Sigmoid colon (tissue), 7 donors: ENCODE measurements at places on chromosomes 16 and 17. TPM values are rescaled to one million over a fixed set of nuclear protein-coding genes. Genes with fewer than 3 reads are reported as not detected.

Gene HSF5
- total RNA-seq: not detected

Gene DRC7
- total RNA-seq: not detected

Gene CCL7
- not detected for total RNA-seq

Gene USP43
- under 0.01 TPM for total RNA-seq

Gene SOCS1
- total RNA-seq: 2.2 TPM

Gene DHX38
- total RNA-seq: 24.8 TPM

Gene KRTAP4-6
- total RNA-seq: not detected

Gene KRT28
- total RNA-seq: not detected

Gene ZDHHC1
- 18.3 TPM for total RNA-seq

Gene TUBG2
- 28.0 TPM for total RNA-seq

Gene ABCC6
- not detected for total RNA-seq

Gene CCL1
- not detected for total RNA-seq

Gene ANKS4B
- total RNA-seq: 0.28 TPM

Gene KRT24
- total RNA-seq: 2.5 TPM

Gene CES3
- total RNA-seq: 2.5 TPM

Gene PSMD7
- 62.9 TPM for total RNA-seq

Gene SLC47A1
- total RNA-seq: 4.2 TPM

Gene CLN3
- 16.8 TPM for total RNA-seq

Gene RFFL
- 25.2 TPM for total RNA-seq

Gene MYH2
- total RNA-seq: not detected

Gene ACSM2A
- total RNA-seq: not detected

Gene ACSM5
- 2.8 TPM for total RNA-seq

Gene MYL4
- not detected for total RNA-seq

Gene PPY
- total RNA-seq: not detected

Gene CD79B
- total RNA-seq: 0.66 TPM

Gene UNC13D
- 10.2 TPM for total RNA-seq

Gene TPSAB1
- total RNA-seq: 118 TPM

Gene TBC1D3B
- 1.5 TPM for total RNA-seq

Gene ASPSCR1
- 9.3 TPM for total RNA-seq

Gene MMP2
- 280 TPM for total RNA-seq

Gene TMEM114
- not detected for total RNA-seq

Gene NOG
- 0.16 TPM for total RNA-seq
